Mesothelial cell of epicardium (in vitro differentiated cells): ENCODE measurements at places on chromosomes 5 and 9. TPM values are rescaled to one million over a fixed set of nuclear protein-coding genes. Genes with fewer than 3 reads are reported as not detected.

The EIF4E1B gene
- not detected in 3 replicates for total RNA-seq

The CCDC192 gene
- 1.8 to 2.1 TPM (median 2.0 TPM) in 3 replicates for total RNA-seq

The DMRT3 gene
- 2.1 to 3.3 TPM (median 2.5 TPM) in 3 replicates for total RNA-seq

The LCN15 gene
- total RNA-seq, result 1.3 to 3.5 TPM (median 1.9 TPM) in 3 replicates

The PTPA gene
- total RNA-seq, result 157 to 164 TPM (median 160 TPM) in 3 replicates

The CRB2 gene
- total RNA-seq, result 35.1 to 43.0 TPM (median 41.0 TPM) in 3 replicates

The IL4 gene
- not detected in 3 replicates for total RNA-seq

The CCDC183 gene
- 25.1 to 29.1 TPM (median 26.5 TPM) in 3 replicates for total RNA-seq

The CXCL14 gene
- 51.6 to 61.3 TPM (median 56.5 TPM) in 3 replicates for total RNA-seq

DNA sequence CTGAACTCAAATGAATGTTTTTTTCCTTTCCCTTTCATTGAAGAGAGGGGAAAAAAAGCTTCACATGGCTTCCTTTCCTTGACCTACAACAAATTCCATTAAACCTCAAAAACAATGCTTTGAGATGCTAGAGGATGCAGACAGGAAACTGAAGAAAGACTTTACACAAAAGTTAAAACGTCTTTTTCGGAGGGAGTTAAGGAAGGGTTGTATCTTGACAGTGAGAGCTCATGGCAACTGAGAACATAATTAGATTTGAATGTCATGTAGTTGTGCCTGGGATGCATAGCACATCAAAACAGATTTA is 66.4 kb downstream of the EBF1 start:
- no peak for DNase-seq

- DNase-seq, result no peak
These were observed 295.5 kb upstream of the SMC2 start for GRCh38 chr9:103798620-103799019.

DNA sequence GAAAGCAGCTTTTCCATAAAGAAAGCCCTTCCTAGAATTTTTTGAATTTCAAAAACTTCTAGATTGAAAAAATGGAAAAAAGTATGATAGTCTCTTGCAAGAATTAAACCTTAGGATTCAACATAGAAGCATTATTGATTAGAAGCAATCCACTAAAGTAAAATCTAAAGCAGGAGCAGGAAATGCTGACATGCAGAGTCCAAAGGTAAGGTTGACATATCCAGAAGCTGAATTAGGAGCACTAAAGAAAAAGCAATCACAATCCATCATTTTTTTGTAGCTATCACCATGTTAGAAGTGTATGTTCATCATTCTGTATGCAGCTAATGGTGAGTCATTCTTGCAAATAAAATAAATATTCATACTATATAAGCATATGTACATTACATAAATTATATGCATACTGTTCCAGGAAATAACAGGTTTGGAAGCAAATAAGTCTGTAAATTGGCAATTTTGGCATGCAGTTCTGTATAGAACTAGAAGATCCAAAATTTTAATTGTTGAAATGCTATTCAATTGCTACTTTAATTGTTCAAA is 39.4 kb upstream of the RNF180 start:
- no peak for DNase-seq

DNA sequence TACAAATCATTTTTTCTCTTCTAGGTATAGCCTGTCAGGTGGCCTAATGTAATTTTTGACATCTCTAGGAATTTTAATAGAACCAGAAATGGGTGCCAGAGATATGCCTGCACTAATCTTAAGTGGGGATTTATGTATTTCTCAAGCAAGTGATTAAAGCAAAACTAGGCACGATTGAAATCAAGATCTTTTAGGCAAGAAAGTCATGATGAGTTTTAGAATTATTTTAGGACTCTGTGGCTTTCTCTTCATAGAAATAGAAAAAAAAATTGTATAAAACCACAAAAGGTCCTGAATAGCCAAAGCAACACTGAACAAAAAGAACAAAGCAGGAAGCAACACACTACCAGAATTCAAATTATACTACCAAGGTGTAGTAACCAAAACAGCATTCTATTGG is 952 bp upstream of the AMACR start:
- no peak for DNase-seq

DNA sequence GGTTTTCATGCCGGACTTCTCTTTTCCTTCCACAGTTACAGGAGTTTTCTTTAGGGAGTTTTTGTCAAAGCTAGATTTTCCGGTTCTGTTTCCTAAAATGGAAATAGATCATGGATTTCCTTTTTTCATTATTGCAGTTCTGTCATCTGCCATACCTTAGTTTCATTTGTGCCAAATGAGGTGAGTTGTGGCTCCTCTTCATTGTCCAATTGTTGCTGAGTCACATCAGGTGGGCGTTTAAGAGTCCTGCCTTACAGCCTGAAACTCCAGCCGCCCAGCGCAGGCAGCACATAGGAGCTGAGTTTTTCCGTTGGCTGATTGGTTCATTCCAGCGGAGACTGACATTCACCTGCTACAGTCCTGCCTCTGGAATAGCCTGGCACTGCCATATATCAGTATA is 14.1 kb downstream of the SLC25A25 start:
- no peak for DNase-seq

DNA sequence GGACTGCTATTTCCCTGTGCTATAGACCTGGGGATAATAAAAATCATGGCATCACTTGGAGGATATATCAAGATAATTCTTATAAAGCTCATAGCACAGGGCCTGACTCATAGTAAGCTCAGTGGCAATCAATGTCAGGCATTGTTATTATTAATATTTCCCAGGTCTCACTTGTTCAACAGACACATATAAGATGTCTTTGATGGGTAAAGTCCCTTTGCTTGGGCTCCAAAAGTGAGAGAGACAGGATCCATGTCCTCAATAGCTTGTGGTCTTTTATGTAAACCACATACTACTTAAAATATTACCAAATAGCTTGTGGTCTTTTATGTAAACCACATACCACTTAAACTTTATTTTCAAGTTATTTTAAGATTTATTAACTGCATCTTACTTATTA is 11.2 kb downstream of the SH3RF2 start:
- DNase-seq, result no peak

GRCh38 chr5:75226916-75227315 is 9.8 kb downstream of the ANKRD31 start:
- DNase-seq, result no peak

GRCh38 chr5:181223729-181224389 is 778 bp downstream of the TRIM41 start:
- DNase-seq, result peak; percentile 48

DNA sequence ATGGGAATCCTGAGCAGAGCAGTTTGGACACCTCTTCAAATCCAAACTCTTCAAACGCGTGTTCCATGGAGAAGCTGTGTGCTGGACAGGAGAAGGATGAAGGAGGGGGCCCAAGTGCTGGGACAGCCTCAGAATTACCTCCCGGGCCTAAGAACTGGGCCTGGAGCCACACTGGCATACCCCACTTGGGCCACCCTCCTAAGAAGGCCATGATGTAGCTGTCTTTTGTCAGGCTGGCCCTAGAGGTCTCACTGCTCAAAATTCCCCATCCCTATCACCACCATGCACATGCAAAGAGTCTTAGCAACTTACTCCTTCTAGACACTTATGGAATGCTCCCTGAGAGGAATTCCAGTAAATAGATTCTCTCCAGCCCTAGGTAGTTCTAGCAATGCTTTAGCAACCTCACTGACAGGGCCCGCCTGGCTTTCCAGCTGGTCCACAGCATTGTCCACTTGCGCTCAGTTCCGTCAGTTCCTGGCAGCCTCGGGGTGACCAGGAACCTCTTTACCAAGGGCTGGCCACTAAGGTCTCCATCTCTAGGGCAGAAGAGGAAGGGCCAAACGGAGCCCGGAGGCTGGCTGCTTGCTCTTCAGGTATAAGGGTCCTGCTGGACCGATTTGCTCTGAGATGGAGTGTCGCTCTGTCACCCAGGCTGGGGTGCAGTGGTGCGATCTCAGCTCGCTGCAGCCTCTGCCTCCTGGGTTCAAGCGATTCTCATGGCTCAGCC is 75.3 kb downstream of the RGS3 start:
- DNase-seq, result no peak

DNA sequence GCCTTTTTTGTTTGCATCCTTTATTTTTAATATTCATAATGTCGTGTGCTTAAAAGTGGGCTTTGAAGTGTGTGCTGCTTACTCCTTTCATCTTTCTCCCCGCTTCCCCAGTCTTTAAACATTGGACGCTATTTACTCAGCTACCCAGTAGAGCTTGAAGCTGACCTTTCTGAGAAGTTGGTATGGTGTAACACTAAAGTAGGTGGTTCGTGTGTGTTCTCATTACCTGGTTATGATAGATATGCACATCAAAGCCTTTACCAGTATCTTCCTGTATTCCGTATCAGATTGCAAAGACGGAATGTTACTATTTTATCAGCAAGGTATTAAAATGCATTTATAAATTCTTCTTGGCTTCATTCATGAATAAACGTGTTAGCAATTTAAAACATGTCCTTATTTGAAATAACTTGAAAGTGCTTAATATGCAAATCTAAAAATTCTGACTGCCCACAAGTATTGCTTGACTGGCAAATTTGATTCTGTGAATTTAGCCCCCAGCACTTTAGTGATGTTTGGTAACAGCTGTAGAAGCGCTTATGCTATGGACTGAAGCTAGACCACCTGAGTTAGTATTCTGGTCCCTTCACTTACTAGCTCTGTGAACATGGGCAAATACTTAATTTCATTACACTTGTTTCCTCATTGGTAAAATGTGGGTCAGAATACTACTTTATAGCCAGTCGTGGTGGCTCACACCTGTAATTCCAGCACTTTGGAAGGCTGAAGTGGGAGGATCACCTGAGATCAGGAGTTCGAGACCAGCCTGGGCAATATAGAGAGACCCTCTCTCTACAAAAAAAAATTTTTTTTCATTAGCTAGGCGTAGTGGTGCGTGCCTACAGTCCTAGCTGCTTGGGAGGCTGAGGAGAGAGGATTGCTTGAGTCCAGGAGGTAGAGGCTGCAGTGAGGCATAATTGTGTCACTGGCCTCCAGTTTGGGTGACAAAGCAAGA is 1.7 kb downstream of the RRAGA start:
- no peak for DNase-seq

GRCh38 chr9:98185021-98185567 is 7.3 kb downstream of the CORO2A start:
- DNase-seq, result no peak

DNA sequence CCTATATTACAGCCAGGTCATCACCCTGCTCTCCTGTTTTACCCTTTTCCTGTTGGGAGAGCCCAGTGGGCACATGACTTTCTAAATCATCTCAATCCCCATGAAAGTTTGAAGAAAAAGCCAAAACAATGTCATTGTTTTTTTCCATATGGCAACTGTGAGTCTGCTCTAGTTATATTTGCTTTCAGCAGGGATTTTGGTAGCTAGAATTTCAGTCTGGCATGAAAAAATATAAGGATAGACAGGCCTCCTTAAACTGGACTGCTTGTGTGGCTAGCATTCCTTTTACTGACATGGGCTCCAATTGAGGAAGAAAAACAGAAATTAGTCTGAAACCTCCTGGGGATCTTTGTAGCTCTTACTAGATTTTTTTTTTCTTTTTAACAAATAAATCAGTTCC is 25.6 kb downstream of the MOCS2 start:
- no peak for DNase-seq

DNA sequence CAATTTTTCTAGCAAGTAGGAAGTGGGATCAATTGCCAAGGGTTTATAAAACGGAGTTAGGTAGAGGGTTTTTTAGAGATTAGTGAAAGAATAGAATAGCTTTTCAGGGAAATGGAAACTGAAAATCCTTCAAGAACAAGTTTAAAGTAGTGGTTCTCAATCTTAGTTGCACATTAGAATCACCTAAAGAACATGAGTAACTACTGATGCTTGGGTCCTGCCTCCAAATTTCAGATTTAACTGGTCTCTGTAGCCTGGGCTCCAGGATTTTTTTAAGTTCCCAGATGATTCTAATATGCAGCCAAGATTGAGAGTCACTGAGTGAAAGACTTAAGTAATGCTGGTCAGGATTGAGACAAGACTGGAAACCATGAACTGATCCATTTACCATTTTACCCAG is 20.5 kb downstream of the ELOVL7 start:
- DNase-seq, result no peak

- no peak for DNase-seq
These were observed 4.3 kb downstream of the CDHR2 start for GRCh38 chr5:176553260-176554085.

DNA sequence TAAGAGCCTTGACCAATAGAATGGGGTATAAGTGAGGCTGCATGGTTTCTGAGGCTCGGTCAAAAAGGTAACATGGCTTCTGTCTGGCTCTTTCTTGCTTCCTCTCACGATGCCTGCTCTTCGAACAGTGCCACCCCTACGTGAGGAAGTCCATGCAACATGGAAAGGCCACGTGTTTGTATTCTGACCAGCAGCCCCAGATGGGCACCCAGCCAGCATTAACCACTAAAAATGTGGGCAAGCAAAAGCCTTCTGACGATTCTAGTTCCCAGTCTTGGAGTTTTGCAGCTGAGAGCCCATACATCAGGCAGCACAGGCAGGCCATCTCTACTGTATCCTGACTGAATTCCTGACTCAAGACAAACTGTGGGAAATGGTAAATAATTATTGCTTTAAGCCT is 24.2 kb upstream of the NREP start:
- DNase-seq, result no peak

GRCh38 chr5:79170661-79171060 is 59.1 kb downstream of the BHMT start:
- DNase-seq, result no peak

DNA sequence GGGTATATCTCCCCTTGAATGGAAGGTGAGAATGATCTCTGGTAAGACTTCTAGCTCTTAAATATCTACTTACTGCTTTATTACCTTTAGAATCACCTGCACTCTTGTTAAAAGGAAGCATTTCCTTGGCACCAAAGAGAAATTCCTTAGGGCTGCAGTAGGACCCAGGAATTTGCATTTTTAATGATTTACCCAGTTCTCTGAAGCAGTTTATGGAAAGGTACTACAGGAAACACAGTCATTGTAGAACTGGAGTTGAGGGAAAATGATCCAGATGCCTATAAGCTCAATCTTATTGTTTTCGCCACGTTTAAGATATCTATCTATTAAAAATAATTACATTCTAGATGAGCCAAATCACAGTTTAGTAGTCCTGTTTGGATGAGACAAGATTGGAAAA is 9.5 kb upstream of the C9 start:
- no peak for DNase-seq

GRCh38 chr9:134043531-134043988 is 18.3 kb downstream of the BRD3OS start:
- DNase-seq, result no peak
